ENCODE measurements at places on chromosomes 7 and 10.

- DNase-seq: no peak
Measured at GRCh38 chr7:44277391-44277790, 48.0 kb downstream of the CAMK2B start.

DNA sequence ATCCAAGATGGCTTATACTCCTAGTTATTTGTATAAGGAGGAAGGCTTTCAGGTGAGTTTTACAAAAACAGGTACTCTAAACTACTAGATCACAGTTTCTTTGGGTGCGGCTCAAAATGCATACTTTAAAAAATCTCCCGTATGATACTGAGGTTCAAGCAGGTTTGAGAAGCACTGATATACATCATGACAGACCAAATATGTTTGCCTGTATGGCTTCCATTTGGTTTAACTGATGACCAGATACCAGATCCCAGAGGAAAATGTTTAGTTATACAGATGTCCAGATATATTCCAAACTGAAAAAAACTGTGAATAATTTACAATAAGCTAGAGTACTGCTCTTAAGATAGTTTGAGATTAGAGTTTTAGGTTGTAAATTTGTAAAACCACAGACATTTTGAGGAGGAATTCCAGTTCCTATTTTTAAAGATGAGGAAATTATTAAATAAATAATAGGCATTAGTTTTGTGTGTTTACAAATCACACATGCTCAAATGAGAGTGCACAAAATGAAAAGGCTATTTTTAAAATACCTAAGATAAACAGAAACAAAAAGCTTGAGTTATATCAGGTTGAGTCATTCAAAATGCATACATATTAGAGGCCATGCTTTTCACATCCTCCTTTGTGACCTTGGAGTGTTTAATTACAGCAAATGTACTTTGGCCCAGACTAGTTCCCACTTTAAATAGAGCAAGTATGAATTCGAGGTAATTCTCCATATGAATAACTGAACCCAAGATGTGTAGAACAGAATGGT is 60.5 kb downstream of the SEMA3C start:
- no peak for DNase-seq

GRCh38 chr10:71746344-71747037 is 26.8 kb downstream of the VSIR start:
- peak; percentile 30 for DNase-seq

- DNase-seq: no peak
Measured at GRCh38 chr7:121366852-121367431, 29.2 kb downstream of the FAM3C start.

GRCh38 chr10:123835575-123835974 is 56.0 kb downstream of the CPXM2 start:
- DNase-seq: no peak

- no peak for DNase-seq
Measured at GRCh38 chr10:12566161-12567115, 217.1 kb downstream of the CAMK1D start.

DNA sequence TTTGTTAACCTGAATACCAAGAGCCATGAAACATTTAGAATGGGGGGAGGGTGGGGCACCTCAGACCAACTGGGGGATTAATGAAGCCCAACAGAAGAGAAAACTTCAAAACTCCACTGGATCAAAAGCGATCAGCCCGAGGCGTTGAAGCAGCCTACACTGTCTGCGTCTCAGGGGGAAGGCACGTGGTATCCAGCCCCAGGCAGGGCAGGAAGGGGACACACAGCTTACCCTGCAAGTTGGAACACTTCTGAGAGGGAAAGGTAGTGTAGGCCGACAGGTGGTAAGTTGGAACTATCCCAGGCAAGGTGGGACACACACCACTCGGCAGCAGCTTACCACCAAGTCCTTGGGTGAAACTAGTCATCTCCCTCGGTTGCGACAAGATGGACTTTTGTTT is 102.9 kb downstream of the TAX1BP1 start:
- no peak for DNase-seq

DNA sequence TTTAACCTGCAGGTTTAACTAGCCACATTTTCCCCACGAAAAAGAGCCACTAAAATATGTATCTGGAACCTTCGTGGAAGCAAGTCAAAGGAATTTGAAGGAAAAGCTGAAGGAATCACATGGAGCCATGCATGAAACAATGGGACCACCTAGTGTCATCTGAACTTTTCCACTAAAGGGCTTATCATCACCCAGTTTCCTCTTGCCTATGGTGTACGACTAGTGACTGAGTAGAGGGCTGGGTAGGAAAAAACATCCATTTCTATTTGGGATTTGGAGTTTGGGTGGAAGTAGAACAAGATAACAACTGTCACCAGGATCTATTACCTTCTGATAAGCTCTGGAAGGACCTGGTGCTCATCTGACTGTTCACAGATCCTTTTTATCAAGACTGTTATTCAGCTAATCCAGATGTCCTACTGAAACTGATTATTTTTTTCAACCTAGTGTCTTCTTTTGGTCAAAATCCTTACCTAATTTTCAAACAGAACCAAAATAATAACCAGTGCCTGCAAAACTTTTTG is 153.2 kb upstream of the COL1A2 start:
- no peak for DNase-seq

GRCh38 chr7:1357601-1358271 is 101.5 kb downstream of the MICALL2 start:
- peak; percentile 18 for DNase-seq

- no peak for DNase-seq
Measured at GRCh38 chr10:65786279-65786678, 1139.6 kb upstream of the LRRTM3 start.

GRCh38 chr7:78794101-78794500 is 659.4 kb downstream of the MAGI2 start:
- no peak for DNase-seq

All from DND-41 (cell line).